Activated CD4-positive, alpha-beta T cell treated with anti-CD3 and anti-CD28 coated beads, Interleukin-10, Interleukin-2, amounts not matched to agents 100 ng/mL and 50 ng/mL, durations not matched to agents 16 hours and 8 hours (primary cell): ENCODE measurements at places on chromosomes 6 and 20.
A peak's percentile ranks its signal among the peaks of the same experiment; 100 is the strongest.

- DNase-seq, result no peak
Measured at GRCh38 chr6:44260451-44261297, 3.3 kb upstream of the SLC35B2 start.

- DNase-seq, result no peak
Measured at GRCh38 chr6:150694889-150695288, 95.2 kb downstream of the PLEKHG1 start.

DNA sequence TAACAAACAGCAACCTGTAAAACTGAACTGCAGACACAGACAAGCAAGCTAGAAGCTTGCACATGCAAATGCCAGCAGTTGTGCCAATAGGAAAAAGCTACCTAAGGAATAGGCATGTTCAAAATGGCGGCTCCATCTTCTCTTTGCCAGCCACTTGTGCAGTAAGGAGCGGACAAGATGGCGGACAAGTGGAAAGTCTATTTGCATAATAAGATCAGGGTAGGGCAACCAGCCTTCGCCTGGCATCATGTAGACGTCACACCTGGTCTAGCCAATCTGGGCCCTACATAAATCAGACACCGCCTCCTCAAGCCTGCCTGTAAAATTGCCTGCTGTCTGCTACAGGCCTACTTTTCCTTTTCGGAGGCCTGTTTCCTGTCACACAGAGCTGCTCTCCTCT is 18.0 kb downstream of the C6orf52 start:
- no peak for DNase-seq

- DNase-seq, result peak; percentile 22
Measured at GRCh38 chr6:137967689-137968454, 100.8 kb downstream of the TNFAIP3 start.

DNA sequence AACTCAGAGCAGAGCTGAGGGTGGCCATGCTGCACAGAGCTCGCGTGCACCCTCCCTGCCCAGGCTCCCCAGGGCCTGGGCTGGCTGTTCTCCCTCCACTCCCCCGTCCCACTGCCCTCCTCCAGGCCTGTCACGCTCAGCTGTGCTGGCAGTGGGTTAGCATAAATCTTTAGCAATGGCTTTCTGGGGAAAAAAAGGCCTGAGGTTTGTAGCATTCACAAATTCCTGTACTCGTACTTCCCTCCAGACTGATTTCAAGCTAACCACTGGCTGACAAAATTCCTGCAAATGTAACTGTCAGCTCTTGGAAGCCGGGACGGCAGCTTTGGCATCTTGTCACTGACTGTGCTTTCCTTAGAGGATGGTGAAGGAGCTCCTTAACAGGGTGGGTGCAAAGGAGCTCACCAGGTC is 22.3 kb upstream of the SMOC2 start:
- no peak for DNase-seq

DNA sequence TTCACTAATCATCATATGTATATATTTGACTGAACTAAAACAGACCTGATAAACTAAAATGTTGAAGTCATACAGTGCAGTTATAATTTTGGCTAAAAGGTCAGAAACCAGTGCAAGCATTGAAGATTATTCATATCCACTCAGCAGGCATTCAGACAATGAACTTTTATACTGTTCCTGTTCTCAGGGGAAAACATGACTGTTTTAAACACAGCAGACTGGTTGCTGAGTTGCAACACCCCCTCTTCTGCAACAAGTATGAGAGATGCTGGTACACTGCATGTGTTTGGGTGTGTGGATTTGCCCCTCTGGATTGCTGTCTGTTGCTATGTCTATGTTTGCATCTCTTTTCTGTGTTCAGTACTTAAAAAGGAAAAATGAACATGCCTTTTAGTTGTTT is 206.8 kb downstream of the EYA4 start:
- no peak for DNase-seq

DNA sequence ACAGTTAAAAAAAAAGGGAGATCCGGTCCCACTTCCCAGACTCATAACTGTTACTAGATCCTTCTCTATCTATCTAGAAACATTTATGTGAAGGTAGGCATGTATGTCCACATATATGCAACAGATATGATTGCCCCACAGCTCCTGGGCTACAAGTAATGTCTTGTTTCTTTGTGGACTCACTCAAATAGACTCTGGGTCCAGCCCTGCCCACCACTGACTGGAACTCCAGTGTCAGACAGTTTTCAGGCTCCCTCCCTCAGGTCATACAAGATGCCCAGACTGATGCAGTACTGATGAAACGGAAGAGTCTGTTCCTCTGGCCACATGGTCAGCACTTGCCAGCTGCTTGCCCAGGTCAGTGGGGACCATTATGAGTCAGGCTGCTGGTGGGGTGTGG is 30.8 kb upstream of the IER3 start:
- DNase-seq, result no peak

DNA sequence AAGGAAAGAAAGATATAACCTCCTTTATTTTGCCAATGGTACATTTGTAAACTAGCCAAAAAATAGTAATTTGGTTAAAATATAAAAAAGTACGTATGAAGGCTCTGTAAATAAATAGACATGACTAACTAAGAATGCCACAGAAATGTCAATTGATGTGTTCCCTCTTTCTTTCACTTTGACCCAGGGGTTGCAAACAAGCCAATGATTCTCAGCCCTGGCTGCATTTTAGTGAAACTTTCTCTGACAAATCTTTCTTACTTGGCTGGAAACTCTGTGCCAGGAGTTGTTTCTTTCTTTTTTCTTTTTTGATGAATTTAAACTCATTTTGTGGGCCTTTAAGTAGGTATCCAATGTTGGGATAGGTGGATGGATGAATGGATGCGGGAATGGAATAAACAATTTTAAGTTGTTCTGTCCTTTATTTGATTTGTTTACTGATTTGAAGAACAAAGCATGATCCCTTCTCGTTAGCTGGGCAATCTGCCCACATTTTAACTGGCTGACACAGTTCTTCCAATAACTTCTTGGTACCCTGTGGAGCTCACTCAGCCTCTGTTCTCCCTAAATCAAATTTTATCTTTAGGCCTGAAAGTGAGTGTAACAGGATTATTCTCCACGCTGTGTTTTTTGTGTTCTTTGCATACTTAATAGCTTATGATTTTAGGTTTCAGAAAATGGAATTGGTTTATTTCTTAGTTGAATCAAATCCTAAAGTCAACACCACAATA is 58.6 kb upstream of the GCLC start:
- no peak for DNase-seq

DNA sequence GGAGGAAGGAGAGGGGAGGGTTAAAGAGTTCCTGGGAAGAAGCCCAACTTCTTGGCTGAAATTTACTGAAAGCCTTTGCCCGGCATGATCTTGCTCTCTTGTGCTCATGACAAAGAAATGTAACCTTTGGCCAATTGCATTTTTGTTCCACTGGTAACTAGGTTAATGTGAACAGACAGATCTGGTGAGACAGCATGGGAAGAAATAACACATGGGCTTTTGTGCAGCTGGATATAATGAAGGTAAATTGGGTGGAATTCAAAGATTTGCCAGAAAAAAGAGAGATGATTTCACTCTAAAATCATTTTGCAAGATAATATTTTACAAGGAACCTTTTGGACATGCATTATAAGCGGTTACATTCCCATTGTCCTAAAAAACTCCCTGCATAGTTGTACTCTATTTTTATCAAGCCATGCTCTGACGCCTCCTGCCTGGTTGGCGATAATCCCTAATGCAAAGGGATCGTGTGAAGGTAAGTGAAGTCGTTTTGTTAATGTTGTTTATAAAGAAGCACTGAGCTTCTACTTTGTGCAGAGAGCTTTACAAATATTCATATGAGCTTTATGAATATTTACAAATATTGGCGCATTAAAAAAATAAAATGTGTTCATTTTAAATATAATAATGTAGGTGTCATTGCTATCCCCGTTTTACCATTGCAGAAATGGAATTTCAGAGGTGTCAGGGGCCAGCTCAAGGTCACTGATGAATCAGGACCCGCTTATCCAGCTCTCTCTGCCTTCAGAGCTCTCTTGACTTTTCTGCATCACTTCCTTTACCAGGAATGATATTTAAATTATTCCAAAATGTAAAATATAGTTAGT is 161.3 kb upstream of the AGPAT4 start:
- DNase-seq, result no peak

DNA sequence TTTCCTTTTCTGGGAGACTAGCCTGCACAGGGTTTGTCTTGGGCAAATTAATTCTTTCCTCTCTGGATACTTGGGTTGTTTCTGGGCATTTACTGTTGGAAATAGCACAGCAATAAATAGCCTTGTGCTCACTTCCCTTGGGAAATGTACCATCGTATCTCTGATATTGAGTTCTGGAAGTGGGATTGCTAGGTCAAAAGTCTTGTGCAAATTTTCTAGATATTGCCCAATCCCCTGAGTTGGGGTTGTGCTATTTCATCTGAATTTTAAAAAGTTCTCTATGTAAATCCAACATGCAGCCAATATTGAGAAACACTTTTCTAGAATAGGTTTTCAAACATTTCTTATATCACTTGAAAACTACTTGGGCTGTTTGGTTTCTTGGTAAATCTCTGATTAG is 64.0 kb upstream of the ELOVL5 start:
- DNase-seq, result no peak

GRCh38 chr20:16350465-16350864 is 222.8 kb downstream of the KIF16B start:
- DNase-seq, result no peak

- DNase-seq, result peak; percentile 11
Measured at GRCh38 chr20:46199198-46199597, 81.1 kb downstream of the CD40 start.
